ENCODE measurements at places on chromosomes 5 and 9.
A peak's percentile ranks its signal among the peaks of the same experiment; 100 is the strongest.

- no peak for DNase-seq
Measured at GRCh38 chr5:72720205-72720604, 96.3 kb upstream of the TNPO1 start.

DNA sequence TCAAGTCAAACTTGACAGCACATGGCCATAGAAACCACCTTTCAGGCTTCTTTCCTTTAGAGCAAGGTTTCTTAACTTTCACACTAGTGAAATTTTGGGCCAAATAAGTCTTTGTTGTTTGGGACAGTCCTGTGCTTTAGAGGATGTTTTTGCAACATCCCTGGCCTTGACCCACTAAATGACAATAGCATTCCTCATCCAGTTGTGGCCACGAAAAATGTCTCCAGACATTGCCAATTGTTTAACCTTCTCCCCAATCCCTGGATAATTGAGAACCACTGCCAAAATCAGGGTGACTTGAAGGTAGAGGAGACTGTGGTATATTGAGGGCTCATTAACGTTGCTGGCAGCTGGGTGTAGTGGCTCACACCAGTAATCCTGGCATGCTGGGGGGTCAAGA lies 72.0 kb downstream of the ALDH1A1 start:
- no peak for DNase-seq

DNA sequence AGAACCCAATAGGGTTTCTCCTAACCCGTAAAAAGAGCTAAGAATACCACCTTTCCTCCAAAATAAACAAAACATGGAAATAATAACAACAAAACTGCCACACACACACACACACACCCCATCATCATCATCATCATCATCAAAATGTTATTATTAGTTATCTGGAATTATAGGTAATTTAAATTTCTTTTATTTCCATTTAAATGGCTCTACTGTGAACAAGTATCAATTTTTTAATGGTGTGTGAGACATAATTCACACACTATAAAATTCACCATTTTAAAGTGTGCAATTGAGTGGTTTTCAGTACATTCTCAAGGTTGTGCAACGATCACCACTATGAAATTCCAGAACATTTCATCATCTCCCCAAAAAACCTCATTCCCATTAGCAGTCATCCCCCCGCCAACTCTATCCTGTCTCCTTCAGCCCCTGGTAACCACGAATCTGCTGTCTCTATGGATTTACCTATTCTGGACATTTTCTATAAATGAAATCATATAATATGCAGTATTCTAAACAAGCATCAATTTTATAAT lies 172.7 kb downstream of the ROR2 start:
- no peak for DNase-seq

- no peak for DNase-seq
Measured at GRCh38 chr9:80957801-80958200, 731.5 kb downstream of the TLE1 start.

- no peak for DNase-seq
Measured at GRCh38 chr5:143398451-143399237, 4.8 kb downstream of the NR3C1 start.

GRCh38 chr5:38465061-38465460 lies 91.4 kb downstream of the LIFR start:
- DNase-seq: no peak

DNA sequence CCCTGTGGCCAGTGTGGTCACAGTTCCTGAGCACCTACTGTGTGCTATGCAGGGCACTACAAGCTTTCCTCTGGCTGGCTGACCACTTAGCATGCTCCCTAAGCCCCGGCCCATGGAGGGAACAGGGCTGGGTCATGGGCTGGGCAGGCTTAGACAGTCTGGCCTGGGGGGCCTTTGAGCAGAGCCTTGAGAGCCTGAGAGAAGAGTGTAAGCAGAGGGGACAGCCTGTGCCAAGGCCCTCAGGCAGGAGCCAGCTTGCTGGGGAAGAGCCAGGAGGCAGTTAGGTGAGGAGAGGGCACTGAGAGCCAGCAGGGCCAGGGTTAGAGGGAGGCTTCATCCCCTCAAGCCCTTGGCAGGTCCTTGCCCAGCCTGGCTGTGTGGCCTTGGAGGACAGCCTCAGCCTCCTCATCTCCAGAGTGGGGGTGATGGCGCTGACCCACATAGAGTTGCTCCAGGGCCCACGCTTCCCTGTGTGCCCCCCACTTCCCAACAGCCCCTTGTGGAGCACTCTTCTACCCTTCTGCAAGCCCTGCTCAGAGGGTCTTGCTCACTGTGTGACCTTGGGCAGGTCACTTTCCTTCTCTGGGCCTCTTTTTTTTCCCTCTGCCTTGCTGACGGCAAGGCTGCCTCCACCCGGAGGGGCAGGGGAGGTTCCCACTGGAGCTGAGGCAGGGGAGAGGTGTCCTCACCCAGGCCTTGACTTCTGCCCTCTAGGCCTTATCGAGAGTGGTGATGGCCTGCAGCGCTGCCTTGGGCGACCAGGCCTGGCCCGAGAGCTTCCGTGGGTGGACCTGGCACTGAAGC lies 107.1 kb downstream of the PHF2 start:
- DNase-seq: no peak

GRCh38 chr5:68424799-68425537 lies 209.4 kb downstream of the PIK3R1 start:
- DNase-seq: peak; percentile 55

- DNase-seq: no peak
Measured at GRCh38 chr9:105832096-105832710, 137.9 kb downstream of the TMEM38B start.

DNA sequence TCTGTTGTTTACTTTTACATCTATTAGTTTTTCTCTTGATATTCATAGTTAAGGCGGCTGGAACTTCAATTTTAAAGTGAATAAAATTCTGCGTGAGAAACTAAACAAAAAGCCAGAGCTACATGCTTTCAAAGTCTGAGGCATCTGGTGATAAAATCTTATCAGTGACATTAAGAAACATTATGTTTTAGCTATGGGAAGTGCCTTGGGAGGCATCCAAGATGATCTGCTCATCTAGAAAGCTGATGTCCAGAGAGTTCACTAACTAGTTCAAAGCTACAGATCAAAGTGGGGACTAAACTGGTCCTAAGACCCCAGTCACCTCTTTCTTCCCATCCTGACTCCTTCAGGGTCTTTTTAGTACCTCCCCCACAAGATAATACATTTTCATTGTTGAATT lies 37.2 kb downstream of the MRPS27 start:
- DNase-seq: no peak

GRCh38 chr5:37859805-37860204 lies 20.0 kb upstream of the GDNF start:
- no peak for DNase-seq

- no peak for DNase-seq
Measured at GRCh38 chr5:78667461-78668103, 19.0 kb upstream of the LHFPL2 start.

DNA sequence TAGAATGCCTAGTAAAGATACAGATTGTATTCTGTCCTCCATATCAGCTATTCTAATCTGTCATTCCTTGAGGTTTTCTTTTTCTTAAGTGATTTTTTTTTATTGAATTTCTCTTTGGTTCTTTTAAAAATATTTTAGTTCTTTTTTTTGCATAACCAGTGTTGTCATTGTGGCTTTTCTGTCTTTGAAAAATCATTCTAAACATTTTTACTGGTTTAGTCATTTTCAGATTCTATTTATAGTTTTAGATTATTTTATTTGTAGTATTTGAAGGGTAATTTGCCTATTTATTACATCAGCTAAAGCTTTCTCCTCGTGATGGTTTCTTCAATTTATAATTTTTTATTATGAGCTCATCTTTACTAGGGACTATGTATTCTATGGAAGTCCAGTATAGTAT lies 78.1 kb downstream of the NDUFAF2 start:
- DNase-seq: no peak

- DNase-seq: no peak
Measured at GRCh38 chr9:114386886-114387679, 699 bp downstream of the AKNA start.

DNA sequence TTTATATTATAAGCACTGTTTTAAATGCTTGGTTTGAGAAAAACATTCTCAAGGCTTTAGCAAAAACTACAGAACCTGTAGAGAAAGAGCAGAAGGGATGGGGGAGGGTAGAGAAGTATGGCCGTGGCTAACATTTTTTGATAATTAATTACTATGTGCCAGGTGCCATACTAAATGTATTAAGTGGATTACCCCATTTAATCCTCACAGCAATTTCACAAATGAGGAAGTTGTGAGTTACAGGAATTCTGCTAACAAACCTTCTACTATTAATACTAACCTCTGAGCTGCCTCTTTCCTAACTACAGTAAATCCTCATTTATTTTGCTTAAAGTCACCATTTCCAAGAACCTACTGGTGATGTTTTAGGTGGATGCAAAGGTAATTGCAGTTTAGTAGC lies 157.9 kb downstream of the RNF180 start:
- DNase-seq: no peak

- DNase-seq: no peak
Measured at GRCh38 chr5:11378461-11378860, 525.8 kb downstream of the CTNND2 start.

DNA sequence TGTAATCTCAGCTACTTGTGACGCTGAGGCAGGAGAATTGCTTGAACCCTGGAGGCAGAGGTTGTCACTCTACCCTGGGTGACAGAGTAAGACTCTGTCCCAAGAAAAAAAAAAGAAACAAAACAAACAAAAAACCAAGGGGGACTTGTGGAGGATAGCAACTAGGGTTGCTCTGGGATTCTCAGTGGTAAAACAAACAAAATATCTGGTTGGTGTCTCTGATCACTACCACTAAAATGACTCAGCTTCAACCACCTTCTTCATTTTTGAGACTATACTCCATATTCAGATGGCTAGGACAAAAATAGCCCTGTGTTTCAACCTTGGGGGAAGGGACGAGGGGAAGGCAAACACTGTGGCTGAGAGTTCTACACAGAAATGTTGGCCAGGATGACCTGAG lies 110.3 kb downstream of the ARRDC3 start:
- DNase-seq: no peak

DNA sequence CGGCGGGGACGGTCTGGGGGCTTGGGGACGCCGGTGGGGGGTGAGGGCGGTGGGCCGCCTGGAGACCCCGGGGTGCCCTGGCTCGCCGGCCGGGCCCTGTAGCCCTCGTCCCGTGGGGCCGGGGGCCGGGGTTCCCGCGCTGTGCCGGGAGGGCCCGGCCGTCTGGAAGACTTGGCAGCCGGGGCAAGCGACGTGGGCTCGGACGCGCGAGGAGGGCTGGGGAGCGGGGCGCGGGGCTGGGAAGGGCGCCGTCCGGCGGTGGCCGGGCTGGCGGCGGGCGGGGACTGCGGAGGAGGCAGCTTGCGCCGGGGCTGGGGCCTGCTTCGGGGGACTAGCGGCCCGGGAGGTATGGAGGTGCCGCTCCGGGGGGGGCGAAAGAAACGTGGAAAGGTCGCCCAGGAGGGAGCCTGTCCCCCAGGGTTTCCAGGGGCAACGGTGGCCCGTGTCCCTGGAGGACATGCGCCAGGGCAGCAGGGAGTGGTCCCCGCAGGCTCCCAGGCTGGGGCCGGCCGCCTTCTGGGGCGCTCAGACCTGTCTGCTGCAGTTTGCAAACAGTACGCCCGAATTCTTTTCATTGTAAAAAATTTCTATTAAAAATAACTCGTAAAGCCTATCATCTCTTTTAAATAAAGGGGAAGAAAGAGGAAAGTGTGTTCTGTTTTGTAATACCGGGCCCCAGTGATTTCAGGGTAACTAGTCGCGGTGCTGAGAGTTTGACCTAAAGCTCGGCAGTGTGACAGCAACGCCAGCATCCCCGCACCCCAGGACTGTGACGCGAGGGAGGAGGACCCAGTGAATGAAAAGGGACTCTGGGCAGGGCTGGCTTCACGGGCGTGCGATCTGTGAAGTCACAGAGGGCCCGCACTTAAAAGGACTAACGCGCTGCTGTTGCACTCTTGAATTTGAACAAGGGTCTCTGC lies 752 bp upstream of the ANKH start:
- DNase-seq: peak; percentile 64

GRCh38 chr5:168908207-168908606 lies 329.0 kb upstream of the PANK3 start:
- no peak for DNase-seq

GRCh38 chr5:64074533-64074932 lies 91.1 kb upstream of the RNF180 start:
- no peak for DNase-seq

DNA sequence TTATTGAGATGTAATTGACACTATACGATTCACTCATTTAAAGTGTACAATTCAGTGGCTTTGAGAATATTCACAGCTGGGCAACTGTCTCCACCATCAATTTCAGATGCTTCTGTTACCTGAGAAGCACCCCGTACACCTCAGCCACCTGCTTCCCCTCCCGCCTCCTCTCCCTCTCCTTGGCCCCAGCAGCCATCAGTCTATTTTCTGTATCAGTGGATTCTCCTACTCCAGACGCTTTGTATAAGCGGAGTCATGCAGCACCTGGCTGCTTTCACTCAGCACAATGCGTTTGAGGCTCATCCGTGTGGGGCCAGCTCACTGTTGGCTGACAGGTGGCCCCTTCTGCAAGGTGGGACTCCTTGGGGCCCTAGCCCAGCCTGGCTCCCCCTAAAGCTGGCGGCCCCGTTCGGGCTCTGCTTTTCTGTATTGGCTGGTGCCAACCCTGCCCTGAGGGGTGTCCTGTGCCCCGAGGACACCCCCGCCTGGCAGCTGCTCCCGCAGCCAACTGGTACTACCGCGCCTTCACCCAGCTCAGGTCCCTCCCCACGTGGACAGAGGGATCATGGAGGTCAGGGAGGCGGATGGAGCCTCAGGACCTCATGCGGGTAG lies 124.4 kb upstream of the COL5A1 start:
- no peak for DNase-seq

GRCh38 chr5:93582677-93583438 lies at the start of gene NR2F1:
NR2F1 (plus strand) TSS chr5:93583222; CDS start chr5:93585024, 1,802 bp downstream.
- no peak for DNase-seq

DNA sequence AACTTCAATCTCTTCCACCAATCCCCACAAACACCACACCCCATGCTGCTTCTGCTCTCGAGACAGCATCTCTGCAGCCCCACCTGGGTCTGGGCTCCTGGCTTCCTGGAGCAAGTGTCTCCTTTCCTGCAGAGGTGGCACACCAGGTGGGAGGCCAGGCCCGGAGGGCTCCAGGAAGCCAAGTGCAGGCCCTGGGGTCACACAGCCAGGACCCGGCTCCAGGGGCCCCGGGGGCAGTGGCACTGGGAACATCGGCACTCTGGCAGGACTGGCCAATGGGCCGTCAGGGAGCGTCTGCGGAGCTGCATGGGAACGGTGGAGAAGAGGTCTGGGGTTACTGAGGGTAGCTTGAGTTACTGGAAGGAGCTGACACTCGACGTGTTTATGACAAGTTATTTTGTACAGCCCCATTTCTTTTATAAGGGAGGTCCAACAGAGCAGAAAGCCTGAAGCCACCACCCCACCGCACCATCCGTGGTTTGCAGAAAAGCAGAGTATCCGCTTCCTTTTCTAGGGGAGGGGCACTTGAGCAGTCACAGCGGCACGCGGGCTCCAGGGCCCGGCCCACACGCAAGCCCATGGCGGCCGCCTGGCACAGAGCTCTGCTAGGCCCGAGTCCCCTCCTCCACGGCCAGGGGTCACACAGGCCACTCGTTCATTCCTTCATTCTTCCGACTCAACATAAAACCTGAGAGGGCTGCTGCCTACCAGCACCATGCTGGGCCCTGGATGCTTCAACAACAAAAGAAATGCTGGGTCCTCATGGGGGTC lies 14.6 kb upstream of the INPP5E start:
- no peak for DNase-seq

Measured in CD4-positive, alpha-beta T cell treated with Interleukin-4 for 1 hour (primary cell).